ENCODE measurements at places on chromosomes 4 and X.
A peak's percentile ranks its signal among the peaks of the same experiment; 100 is the strongest.

DNA sequence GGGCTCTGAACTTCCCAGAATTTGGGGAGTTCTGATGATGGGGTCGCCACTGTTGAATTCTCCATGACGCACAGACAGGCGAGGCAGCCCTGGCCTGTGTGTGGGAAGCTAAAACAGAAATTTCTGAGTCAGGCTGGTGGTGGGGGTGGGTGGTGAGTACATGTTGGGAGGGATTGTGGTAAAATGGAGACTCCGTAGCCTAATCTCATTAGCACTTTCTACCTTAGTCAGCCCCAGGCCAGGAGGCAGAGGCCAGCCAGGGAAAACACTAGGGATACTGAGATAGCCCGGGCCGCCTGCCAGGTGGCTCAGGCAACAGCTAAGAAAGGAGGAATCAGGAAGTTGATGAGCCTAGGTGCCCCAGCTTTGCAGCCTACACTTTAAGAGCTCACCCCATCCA, 39.3 kb upstream of the NHSL2 start:
- peaks cover 16% of the 10 kb centered on the region for H3K4me1 ChIP-seq
- peaks cover 5% of the 10 kb centered on the region for H3K36me3 ChIP-seq
- no peak for DNase-seq
- no peak overlapping the region for H3K27ac ChIP-seq

DNA sequence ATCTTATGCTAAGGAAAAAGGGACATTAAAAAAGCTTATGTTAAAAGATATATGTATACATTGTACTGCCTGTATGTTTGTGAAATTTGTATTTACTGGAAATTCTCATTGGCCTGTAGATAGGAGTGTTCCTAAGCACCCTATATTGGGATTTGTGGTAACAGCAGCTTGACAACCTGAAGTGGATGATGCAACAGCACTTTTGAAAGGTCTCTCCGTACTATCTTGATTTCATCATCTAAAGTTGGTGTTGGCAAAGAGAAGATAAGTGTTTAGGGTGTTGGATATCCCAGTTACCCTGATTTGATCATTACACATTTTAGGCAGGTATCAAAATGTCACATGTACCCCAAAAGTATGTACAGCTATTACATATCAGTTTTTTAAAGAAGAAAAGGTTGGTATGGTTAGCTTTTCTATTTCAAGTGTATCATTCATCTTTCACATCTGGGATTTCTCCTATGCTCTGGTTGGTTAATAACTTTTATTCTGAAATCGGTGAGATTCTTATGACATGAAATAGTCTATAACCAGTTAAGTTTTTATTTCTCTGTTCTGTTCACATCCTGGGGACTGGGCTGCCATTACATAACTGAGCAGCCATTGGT, 10.3 kb downstream of the HADH start:
- DNase-seq = no peak
- H3K27me3 ChIP-seq = peaks cover 5% of the 10 kb centered on the region
- H3K36me3 ChIP-seq = peaks cover 100% of the 10 kb centered on the region
- H3K4me3 ChIP-seq = no peak overlapping the region
- H3K4me1 ChIP-seq = peaks cover 29% of the 10 kb centered on the region

- no peak for DNase-seq
- no peak overlapping the region for H3K27ac ChIP-seq
- H3K27me3 ChIP-seq = peaks cover 2% of the 10 kb centered on the region
- no peaks in the 10 kb centered on the region for H3K36me3 ChIP-seq
Measured at GRCh38 chrX:143340190-143340589, 177.1 kb downstream of the SPANXN3 start.

GRCh38 chr4:1038948-1039492, 27.6 kb downstream of the FGFRL1 start:
- no peak for DNase-seq
- H3K27ac ChIP-seq = no peak overlapping the region
- no peaks in the 10 kb centered on the region for H3K36me3 ChIP-seq
- no peak overlapping the region for H3K4me3 ChIP-seq
- H3K27me3 ChIP-seq = peaks cover 3% of the 10 kb centered on the region

- no peaks in the 10 kb centered on the region for H3K36me3 ChIP-seq
- no peak overlapping the region for H3K27ac ChIP-seq
- no peaks in the 10 kb centered on the region for H3K27me3 ChIP-seq
- no peak overlapping the region for H3K4me3 ChIP-seq
- no peaks in the 10 kb centered on the region for H3K4me1 ChIP-seq
Measured at GRCh38 chrX:20685652-20686051, 418.9 kb upstream of the RPS6KA3 start.

- H3K27me3 ChIP-seq = no peaks in the 10 kb centered on the region
- peaks cover 11% of the 10 kb centered on the region for H3K4me1 ChIP-seq
- no peaks in the 10 kb centered on the region for H3K36me3 ChIP-seq
- H3K27ac ChIP-seq = peak overlapping the region; percentile 94
- DNase-seq = no peak
Measured at GRCh38 chr4:156347412-156348075, 393.9 kb upstream of the CTSO start.

GRCh38 chrX:107825698-107826237, at the start of gene MID2:
Gene MID2, plus strand, starts transcription at chrX:107825866. Its CDS starts 561 bp downstream, at chrX:107826427.
- H3K27ac ChIP-seq = no peak within 1 kb of the TSS
- peak; percentile 52 for DNase-seq
- H3K27me3 ChIP-seq = peaks cover 33% of the 10 kb centered on the region
- peaks cover 22% of the 10 kb centered on the region for H3K4me1 ChIP-seq
- H3K36me3 ChIP-seq = no peaks in the 10 kb centered on the region

GRCh38 chr4:153025406-153025805, 89.3 kb downstream of the FHDC1 start:
- no peak overlapping the region for H3K27ac ChIP-seq
- peaks cover 15% of the 10 kb centered on the region for H3K4me1 ChIP-seq
- H3K36me3 ChIP-seq = peaks cover 9% of the 10 kb centered on the region
- no peak overlapping the region for H3K4me3 ChIP-seq

- H3K27ac ChIP-seq = no peak overlapping the region
- H3K4me1 ChIP-seq = peaks cover 10% of the 10 kb centered on the region
Measured at GRCh38 chrX:96979766-96980165, 96.1 kb downstream of the RPA4 start.

DNA sequence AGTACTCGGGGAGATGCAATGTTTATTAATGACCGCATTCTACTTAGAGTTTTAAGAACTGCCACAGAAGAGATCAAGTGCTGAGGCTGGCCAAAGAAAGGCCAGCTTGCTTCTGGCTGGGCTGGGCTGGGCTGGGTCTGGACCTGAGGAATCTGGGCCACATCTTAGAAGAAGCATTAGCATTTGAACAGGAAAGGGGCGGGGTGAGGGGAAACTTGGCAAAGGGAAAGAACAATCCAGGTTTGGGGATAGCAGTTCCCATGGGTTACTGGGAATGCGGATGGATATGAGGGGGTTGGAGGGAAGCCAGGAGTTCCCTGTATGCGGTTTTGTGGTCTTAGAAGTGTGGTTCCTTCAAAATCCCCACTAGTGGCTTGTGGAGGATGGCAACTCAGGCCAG, 83.3 kb downstream of the CLDN34 start:
- H3K4me1 ChIP-seq = peaks cover 11% of the 10 kb centered on the region
- no peak overlapping the region for H3K27ac ChIP-seq
- H3K36me3 ChIP-seq = peaks cover 15% of the 10 kb centered on the region
- peaks cover 3% of the 10 kb centered on the region for H3K27me3 ChIP-seq
- DNase-seq = no peak

- DNase-seq = no peak
- H3K4me1 ChIP-seq = peaks cover 5% of the 10 kb centered on the region
- no peaks in the 10 kb centered on the region for H3K36me3 ChIP-seq
Measured at GRCh38 chr4:78556665-78557064, 5.1 kb downstream of the ANXA3 start.

- no peak for DNase-seq
- no peaks in the 10 kb centered on the region for H3K36me3 ChIP-seq
- peaks cover 15% of the 10 kb centered on the region for H3K27me3 ChIP-seq
- peaks cover 24% of the 10 kb centered on the region for H3K4me1 ChIP-seq
- no peak overlapping the region for H3K4me3 ChIP-seq
Measured at GRCh38 chrX:152884171-152884570, 13.7 kb upstream of the ZNF185 start.

DNA sequence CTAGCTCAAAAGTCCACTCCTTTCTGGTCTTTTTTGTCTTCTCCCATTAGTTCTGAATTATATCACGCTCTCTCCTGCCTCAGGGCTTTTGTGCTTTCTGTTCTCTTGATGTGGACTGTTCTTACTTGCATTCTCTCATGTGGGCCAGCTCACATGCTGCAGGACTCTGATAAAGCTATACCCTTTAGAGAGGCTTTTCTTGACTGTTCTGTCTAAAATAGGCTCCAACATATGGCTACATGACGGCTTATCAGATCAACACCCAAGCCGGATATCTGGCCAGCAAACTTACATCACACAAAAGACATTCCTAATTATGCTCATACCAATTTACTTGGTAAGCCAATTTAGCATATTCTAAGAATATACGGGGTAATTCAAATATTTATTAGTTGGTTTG, 1494.5 kb downstream of the TECRL start:
- no peaks in the 10 kb centered on the region for H3K36me3 ChIP-seq
- no peak for DNase-seq
- H3K4me1 ChIP-seq = no peaks in the 10 kb centered on the region
- no peak overlapping the region for H3K4me3 ChIP-seq

DNA sequence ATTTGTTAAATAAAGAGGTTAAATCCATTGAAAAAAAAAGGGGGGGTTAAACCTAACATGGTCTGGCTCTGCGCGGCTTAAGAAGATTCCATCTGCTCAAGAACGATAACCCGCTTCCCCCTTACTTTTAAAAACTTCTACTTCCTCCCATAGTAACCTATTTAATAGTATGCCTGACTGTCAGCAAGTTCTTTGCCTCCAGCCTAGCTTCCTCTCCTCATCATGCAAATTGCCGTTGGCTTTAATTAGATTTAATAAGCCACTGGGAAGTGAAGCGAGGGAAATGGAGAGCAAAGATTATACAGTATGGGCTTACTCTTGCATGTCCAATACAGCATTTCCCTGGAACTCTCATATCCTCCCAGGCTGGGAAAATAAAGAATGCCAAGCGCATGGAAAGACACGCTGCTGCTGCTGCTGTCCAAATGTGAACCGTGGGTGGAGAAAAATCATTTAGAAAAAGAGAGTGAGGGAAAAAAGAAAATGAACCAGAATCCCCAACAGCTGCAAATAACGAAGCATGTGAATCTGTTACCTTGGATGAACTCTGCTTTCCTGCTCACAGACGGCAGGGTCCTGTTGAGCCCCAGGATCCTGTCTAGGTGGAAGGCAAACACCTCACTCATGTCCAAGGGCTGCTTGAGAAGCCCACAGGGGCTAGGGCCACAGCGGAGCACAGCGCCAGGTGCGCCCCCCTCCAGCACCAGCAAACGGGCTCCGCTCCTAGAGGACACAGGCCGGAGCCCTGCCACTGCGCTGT, 2.7 kb downstream of the GASK1B start:
- peaks cover 7% of the 10 kb centered on the region for H3K27me3 ChIP-seq
- no peak for DNase-seq
- peak overlapping the region; percentile 47 for H3K4me3 ChIP-seq
- H3K36me3 ChIP-seq = no peaks in the 10 kb centered on the region
- H3K4me1 ChIP-seq = peaks cover 12% of the 10 kb centered on the region
- H3K27ac ChIP-seq = no peak overlapping the region

GRCh38 chr4:41013746-41014145, 200.6 kb downstream of the APBB2 start:
- no peak overlapping the region for H3K4me3 ChIP-seq
- no peaks in the 10 kb centered on the region for H3K27me3 ChIP-seq
- H3K4me1 ChIP-seq = peaks cover 22% of the 10 kb centered on the region
- H3K27ac ChIP-seq = no peak overlapping the region

GRCh38 chrX:101337776-101338271, 10.7 kb downstream of the TIMM8A start:
- no peak overlapping the region for H3K27ac ChIP-seq
- no peak overlapping the region for H3K4me3 ChIP-seq
- peaks cover 20% of the 10 kb centered on the region for H3K36me3 ChIP-seq
- DNase-seq = no peak
- H3K27me3 ChIP-seq = no peaks in the 10 kb centered on the region

DNA sequence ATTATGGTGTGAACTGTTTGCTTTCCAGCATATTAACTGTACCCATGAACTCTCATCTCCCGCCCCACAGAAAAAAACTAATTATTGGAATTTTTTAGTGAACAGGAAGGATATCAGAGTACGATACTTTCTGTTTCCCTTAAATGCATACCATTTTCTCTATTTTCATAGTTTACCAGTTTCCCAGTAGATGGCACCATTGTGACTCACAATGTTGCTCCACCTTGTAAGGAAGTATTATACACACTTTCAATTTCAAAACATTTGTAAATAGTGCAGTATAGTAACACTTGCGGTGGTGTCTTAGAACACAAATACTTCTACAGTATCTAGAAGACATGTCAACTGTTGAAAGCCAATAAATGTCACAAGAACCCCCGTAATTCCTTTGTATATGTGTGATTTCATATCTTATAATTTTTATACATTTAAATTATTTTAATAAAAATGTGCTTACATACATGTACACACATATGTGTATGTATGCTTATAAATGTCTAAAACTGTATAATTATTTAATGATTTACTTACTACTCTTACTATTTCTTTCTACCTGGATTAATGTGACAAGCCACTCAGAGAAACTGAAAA, 167.3 kb downstream of the SLIT2 start:
- peaks cover 14% of the 10 kb centered on the region for H3K4me1 ChIP-seq
- no peaks in the 10 kb centered on the region for H3K27me3 ChIP-seq
- peaks cover 6% of the 10 kb centered on the region for H3K36me3 ChIP-seq
- no peak for DNase-seq
- no peak overlapping the region for H3K27ac ChIP-seq
- H3K4me3 ChIP-seq = no peak overlapping the region

DNA sequence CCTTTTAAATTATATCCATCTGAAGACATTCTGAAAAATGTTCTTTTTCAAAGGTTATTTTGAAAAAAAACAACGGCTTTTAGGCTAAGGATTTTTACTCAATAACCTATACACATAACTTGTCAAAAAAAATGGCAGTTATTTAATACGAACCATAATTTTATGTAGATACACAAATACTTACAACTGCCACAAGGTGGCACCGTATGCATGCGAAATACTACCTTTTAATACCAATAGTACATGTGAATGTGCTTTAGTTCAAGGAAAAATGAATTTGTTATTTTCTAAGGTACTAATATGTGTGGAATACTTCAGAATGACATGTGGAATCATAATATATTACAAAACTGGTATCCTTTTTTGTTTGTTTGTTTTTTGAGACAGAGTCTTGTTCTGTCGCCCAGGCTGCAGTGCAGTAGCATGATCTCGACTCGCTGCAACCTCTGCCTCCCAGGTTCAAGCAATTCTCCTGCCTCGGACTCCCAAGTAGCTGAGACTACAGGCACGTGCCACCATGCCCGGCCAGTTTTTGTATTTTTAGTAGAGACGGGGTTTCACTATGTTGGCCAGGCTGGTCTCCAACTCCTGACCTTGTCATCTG, 4.6 kb upstream of the MAD2L1 start:
- H3K27ac ChIP-seq = no peak overlapping the region
- peak; percentile 27 for DNase-seq
- H3K27me3 ChIP-seq = no peaks in the 10 kb centered on the region
- no peak overlapping the region for H3K4me3 ChIP-seq
- no peaks in the 10 kb centered on the region for H3K36me3 ChIP-seq
- peaks cover 20% of the 10 kb centered on the region for H3K4me1 ChIP-seq

- no peaks in the 10 kb centered on the region for H3K36me3 ChIP-seq
- no peaks in the 10 kb centered on the region for H3K4me1 ChIP-seq
- H3K27me3 ChIP-seq = peaks cover under 1% of the 10 kb centered on the region
- no peak for DNase-seq
- H3K4me3 ChIP-seq = no peak overlapping the region
- no peak overlapping the region for H3K27ac ChIP-seq
Measured at GRCh38 chrX:17833954-17834353, 27.1 kb downstream of the RAI2 start.

GRCh38 chr4:188661502-188661901, 522.3 kb downstream of the TRIML1 start:
- no peak for DNase-seq
- H3K27ac ChIP-seq = no peak overlapping the region
- H3K27me3 ChIP-seq = no peaks in the 10 kb centered on the region
- H3K36me3 ChIP-seq = no peaks in the 10 kb centered on the region
- H3K4me1 ChIP-seq = peaks cover 38% of the 10 kb centered on the region
